ENCODE measurements at places on chromosomes 7 and 10.
A peak's percentile ranks its signal among the peaks of the same experiment; 100 is the strongest.

- DNase-seq: no peak
Observed at GRCh38 chr10:8137726-8138125, 83.2 kb downstream of the GATA3 start.

DNA sequence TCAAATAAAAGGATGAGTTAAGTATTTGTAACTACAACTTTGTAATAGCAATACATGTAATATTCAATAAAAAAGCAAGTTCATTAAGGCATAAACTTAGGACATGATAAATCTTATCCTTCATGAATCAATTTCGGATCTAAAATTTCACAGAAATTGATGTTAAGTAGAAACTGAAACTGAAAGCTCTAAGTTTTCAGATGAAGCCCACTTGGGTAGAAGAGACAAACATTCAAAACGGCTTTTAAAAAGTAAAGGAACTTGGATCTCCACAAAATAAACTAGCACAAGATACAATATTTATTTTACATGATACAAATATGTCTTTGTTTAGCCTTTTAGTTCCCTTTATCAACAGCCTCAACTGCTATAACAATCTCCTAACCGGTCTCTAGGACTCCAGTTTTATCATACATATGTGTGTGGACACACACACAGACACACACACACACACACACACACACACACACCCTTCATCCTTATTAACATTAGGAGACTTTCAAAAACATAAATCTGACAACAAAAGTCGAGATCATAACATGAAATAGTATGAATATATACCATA is 83.7 kb downstream of the USP6NL start:
- DNase-seq: no peak

GRCh38 chr10:43039624-43040481 is 37.0 kb upstream of the RET start:
- DNase-seq: no peak

GRCh38 chr10:6173203-6173602 is 29.5 kb upstream of the PFKFB3 start:
- no peak for DNase-seq

- no peak for DNase-seq
Observed at GRCh38 chr10:133163889-133164815, 4.1 kb downstream of the KNDC1 start.

DNA sequence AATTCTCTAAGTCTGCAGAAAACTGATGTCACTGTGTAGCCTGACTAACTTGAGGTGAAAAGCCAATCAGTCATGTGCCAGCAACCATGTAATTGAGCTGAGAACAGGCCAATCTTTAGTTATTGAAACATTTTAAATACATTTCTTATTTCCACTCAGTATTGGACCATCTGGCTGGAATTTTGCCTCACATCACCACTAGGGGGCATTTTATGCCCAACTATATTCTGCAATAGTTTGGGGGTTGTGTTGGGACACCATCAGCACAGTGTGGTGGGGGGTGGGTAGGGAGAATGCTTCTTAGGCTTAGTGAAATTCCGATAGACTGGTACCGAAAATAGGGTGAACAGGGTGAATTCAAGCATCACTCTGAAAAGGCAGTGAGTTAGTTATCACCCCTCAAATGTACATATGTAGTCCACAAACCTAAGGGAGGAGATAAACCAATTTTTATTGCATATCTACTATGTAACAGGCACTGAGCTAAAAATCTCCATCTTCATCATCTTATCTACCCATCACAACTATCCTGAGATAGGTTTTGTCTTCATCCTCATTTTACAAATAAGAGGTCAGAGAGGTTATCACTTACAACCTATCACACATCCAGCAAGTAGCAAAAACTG is 17.8 kb downstream of the NPSR1 start:
- DNase-seq: no peak

- no peak for DNase-seq
Observed at GRCh38 chr7:142754681-142755575, 5.7 kb downstream of the PRSS1 start.

- no peak for DNase-seq
Observed at GRCh38 chr10:16505161-16505560, 16.5 kb downstream of the C1QL3 start.

GRCh38 chr7:30549931-30550493 is 44.7 kb upstream of the GARS1 start:
- DNase-seq: no peak

GRCh38 chr7:15765753-15766152 is 79.3 kb upstream of the MEOX2 start:
- DNase-seq: no peak

DNA sequence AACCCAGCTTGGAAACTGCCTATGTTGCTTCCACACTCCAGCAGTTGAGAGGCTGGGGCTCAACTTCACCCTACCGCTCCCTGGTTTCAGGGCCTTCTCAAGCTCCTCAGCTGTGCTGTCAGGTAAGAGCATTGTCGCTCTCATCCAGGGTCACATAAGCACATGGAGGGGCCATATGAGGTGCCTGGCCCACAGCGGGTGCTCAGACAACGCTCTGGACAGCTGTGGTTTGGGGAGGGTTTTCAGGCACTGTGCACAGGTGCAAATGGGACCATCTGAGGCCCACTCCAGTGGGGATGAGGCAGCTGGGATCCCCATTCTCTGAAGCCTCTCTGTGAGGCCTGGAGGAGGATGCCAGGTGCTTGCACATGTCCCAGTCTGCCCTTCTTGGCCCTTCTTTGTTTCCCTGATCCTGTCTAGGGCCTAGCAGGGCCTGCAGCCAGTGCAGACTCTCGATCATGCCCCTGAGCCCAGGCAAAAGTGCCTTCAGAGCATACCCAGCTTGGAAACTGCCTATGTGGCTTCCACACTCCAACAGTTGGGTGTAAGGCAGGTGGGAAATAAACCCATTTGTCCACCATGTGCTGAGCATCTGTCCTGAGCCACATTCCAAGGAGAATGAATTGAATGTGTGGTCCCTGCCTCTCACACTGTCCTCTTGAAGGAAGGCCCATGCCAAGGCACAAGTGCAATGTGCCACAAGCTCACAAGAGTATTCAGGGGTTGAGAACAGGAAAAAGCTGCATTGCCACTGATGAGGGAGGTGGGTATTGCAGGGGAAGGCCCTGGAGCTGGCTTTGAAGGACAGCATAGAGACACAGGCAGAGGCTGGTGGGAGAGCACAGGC is 40.3 kb downstream of the VSTM4 start:
- no peak for DNase-seq

- DNase-seq: peak; percentile 83
Observed at GRCh38 chr10:14604181-14605142, 170.2 kb downstream of the FAM107B start.

DNA sequence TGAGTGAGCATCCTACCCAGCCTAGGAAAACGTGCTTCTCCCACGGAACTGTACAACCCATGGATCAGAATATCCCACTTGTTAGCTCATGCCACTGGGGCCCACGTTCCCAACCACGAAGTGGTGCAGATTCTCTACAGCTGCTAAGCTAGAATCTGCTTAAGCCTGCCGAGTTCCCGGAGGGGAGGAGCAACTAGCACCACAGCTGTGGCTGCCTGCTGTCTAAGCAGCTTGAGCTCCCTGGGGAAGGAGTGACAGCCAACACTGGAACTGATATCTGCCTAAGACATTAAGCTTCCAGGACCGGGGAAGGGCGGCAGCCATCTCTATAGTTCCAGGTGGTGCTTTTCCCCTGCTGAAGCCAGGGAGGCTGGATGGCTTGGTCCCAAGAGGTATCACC is 334.7 kb upstream of the CHRM2 start:
- DNase-seq: no peak

- no peak for DNase-seq
Observed at GRCh38 chr7:139613971-139614411, 90.5 kb downstream of the CLEC2L start.

DNA sequence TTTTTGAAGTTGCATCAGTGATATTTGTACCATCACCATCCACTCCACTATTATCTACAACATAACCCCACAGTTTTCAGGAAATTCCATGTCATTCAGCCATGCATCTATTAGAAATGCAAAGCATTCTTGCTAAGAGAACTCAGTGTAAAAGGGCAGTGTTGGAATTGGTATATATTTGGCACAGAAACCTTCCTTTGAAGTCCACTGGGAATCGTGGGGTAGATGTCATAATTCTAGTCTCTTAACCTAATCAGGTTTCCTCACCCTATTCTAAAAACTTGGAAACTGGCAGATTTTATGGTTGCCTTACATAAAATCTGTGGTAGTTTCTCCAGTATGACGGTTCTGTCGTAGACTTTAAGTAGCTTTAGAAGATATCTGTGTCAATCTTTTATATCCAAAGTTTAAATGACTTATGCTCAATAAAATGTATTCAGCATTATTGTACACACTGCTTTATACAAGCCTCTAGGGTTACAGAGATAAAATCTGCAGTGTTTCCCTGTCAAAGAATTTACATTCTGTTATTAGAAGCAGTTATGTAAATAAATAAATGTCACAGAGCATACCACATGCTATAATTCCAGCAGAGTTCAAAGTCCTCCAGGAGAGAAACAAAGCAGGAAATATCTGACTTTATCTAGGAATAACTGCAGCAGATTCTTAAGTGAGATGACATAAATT is 704.4 kb upstream of the CELF2 start:
- no peak for DNase-seq

- no peak for DNase-seq
Observed at GRCh38 chr7:20235288-20235687, 18.1 kb upstream of the MACC1 start.

DNA sequence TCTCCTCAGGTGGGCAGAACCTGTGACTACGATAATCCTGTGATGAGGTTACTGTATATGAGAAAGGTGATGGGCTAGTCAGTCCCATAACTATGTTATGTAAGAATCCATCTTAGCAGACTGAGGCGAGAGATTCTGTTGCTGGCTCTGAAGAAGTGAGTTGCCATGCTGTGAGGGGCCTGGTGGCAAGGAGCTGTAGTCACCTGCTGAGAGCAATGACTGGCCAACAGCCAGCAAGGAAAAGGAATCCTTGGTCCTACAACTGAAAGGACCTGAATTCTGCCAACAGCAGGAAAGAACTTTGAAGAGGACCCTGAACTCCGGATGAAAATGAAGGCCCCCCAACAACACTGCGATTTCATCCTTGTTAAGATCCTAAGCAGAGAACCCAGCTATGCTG is 31.0 kb upstream of the DNAJB12 start:
- no peak for DNase-seq

DNA sequence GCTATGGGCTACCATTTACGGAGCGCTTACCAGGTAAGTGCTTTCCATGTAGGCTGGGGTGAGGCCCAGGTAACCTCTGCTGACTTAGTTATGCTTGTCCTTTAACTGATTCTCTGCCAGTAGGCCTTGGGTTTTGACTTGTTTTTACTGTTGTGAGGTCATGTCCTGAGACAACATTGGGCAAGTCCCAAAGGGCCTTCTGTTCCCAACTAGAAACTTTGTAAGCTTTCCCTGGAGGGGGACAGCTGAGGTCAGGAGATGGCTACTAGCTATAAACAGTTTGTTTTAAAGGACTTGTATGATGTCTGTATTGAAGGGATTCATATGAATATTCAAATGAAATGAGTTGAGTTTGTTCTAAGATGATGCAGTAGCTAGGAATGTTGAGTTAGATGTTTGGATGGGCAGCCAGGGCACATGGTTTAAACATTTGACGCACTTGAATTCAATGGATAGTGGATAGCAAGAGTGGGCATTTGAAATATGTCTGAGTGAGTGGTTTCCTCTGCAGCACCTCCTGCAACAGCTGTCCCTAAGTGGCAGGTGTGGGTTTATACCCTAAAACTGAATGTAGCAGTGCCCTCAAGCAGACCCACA is 10.0 kb upstream of the SGPL1 start:
- no peak for DNase-seq

GRCh38 chr7:21443149-21443841 is 15.4 kb downstream of the SP4 start:
- DNase-seq: no peak

DNA sequence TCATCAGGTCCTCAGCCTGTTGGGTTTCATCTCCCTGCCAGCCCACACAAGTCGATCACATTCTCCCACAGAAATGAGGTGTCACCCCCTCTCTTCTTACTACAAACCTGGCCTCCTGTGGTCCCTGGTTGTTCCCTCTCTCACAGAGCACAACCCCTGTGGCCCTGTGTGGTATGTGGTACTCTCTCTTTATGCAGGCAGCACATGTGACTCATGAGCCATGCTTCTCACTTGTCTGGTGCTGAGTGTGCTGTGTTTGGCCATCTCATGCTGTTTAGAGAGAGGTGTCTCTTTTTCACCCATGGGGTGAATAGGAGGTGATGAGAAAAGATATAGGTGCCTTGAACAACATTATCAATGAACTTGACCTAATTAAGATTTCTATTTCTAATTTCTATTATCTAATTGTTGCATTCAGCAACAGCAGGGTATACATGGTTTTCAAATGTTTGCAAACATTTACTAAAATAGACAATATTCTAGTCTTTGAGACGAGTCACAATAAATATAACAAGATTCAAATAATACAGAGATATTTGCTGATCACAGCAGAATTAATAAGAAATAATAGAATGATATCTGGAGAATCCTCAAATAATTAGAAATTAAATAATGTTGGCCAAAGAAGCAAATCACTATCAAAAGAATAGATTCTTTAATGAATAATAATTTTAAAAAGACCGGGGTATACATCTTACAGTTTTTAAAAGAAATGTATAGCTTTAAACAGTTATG is 633.8 kb upstream of the IGFBP3 start:
- DNase-seq: no peak
